ENCODE measurements at places on chromosomes 5 and 9. TPM values are rescaled to one million over a fixed set of nuclear protein-coding genes. Genes with fewer than 3 reads are reported as not detected.

Gene LRRTM2
- total RNA-seq = not detected

Gene C9orf50
- not detected for total RNA-seq

Gene MXD3
- 5.2 TPM for total RNA-seq

Gene TAF11L5
- total RNA-seq = not detected

Gene CCNJL
- total RNA-seq = 17.0 TPM

Gene RPL37
- total RNA-seq = 1,240 TPM

Gene TYRP1
- not detected for total RNA-seq

Gene MYOT
- total RNA-seq = 0.12 TPM

Gene RNF183
- total RNA-seq = not detected

Gene CDHR2
- not detected for total RNA-seq

Gene KIF20A
- 36.5 TPM for total RNA-seq

Gene HBEGF
- total RNA-seq = 32.5 TPM

Gene UGCG
- total RNA-seq = 44.8 TPM

Gene UGT3A2
- not detected for total RNA-seq

Gene TERT
- total RNA-seq = not detected

Gene TEX48
- total RNA-seq = not detected

Gene SPACA9
- total RNA-seq = 7.3 TPM

Gene OBP2B
- total RNA-seq = not detected

Gene CDC20B
- total RNA-seq = not detected

Gene DAB2IP
- 103 TPM for total RNA-seq

Gene ARAP3
- total RNA-seq = 6.0 TPM

Gene NAIP
- 10.0 TPM for total RNA-seq

Gene KCNT1
- not detected for total RNA-seq

Gene NMUR2
- total RNA-seq = not detected

Gene PDE6A
- total RNA-seq = 0.07 TPM

Gene ENTPD8
- not detected for total RNA-seq

Gene KIF27
- total RNA-seq = 5.6 TPM
